ENCODE measurements at places on chromosomes 2 and 18.

- no peak for DNase-seq
These were observed 10.6 kb downstream of the DAW1 start for GRCh38 chr2:227881866-227882517.

DNA sequence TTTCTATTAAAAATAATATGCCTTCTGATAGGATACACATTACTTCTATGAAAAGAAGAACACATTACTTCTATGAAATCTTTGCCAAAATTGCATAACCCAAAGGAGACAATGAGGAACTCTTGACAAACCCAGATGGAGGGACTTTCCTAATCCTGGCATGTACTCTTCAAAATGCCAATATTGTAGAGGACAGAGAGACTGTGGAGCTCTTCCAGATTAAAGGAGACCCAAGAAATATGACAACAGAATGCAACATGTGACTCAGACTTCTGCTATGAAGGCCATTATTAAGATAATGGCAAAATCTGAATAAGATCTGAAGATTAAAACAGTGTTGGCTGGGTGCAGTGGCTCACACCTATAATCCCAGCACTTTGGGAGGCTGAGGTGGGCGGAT is 22.2 kb downstream of the SOWAHC start:
- DNase-seq: no peak

GRCh38 chr2:121664713-121665112 is 15.5 kb upstream of the CLASP1 start:
- no peak for DNase-seq

DNA sequence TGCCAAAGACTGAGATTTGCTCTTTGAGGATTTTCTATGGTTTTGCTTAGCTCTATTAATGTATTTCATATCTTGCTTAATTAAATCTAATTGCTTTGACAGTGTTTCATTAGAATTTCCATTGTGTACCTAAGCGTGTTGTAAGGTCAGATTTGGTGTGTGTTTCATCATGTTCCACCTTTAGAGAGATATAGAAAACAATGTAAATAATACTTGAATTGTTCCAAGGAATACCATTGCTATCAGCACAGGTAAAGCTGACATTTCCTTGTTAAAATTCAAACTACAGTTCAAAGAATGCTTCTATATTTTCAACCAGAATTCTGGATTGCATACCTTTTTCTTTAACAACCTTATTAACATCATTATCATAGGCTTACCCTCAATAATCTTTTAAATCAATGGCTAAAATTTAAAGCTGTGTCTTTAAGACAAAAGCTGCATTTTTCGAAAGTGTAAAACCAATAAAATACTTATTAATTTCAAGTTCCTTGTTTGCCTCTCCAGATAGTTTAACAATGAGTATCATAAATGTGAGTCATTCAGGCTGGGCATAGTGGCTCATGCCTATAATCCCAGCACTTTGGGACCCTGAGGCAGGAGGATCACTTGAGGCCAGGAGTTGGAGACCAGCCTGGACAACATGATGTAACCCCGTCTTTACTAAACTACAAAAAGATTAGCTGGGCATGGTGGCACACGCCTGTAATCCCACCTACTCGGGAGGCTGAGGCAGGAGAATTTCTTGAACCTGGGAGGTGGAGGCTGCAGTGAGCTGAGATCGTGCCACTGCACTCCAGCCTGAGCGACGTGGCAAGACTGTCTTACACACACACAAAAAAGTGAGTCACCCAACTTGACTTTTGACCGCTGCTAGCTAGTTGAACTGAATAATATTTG is 188.0 kb upstream of the PKDCC start:
- no peak for DNase-seq

- no peak for DNase-seq
These were observed 143.6 kb upstream of the EPHA4 start for GRCh38 chr2:221715523-221716247.

DNA sequence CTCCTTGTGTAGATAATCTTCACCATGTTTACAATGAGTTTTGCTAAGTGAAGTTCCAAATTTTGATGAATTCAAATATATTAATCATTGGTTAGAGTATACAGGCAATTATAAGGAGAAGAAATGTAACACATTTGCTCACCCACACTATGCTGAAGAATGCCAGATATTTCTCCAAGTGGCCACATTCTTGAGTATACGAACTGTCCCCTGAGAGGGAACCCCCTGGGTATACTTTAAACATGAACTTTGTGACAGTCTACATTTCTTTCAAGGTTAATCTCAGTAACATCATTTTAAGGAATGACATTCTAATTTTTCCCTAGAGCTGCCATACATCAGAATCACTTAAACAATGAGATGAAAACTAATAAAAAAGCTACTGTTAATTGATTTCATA is 39.8 kb upstream of the CDKL4 start:
- DNase-seq: no peak

DNA sequence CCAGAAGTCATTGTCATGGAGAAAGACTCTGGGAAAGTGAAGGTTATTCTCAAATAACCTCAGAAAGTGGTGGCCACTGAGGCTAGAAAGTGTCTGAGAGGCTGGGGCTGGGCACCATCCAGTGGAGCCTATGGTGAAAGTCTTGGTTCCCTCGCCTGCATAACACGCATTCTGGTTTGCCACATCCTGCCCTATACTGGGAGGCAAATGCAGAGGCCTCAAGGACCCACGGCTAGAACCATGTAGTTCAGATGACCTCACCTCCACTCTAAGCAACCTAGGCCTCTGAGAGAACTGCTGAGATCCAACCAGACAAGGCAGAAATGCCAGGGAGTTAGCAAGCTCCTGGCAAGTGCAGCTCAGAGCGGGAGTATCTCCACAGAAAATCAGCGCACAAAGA is 5.1 kb downstream of the ITGB6 start:
- no peak for DNase-seq

DNA sequence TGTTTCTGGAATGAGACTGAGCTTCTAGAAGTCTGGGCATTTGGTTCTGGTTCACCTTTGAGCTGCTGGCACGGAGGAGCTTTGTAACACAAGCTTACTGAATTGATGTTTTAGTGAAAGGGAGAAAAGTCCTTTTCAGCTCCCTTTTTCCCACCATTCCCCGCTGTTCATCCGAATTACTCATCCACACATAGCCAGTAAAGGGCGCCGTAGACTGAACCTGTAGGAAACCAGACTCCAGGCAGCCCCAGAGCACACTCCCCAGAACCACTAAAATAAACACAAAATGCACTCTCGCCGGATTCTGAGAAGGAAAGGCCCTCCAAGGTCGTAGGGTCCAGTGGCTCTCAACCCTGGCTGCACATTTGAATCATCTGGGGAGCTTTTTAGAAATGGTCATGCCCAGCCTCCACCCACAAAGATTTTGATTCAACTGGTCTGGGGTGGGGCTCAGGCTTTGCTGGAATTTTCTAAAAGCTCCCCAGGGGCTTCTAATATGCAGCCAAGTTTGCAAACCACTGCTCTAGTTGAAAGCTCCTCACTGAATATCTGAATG is 29.6 kb downstream of the TCF7L1 start:
- DNase-seq: no peak

DNA sequence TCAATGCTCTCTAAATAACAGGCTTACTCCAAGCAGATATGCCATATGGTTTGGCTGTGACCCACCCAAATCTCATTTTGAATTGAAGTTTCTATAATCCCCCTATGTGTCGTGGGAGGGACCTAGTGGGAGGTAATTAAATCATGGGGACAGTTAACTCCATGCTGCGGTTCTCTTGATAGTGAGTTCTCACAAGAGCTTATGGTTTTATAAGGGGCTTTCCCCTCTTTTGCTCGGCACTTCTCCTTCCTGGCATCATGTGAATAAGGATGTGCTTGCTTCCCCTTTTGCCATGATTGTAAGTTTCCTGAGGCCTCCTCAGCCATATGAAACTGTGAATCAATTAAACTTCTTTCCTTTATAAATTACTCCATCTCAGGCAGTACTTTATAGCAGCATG is 302.7 kb upstream of the ZC3H15 start:
- no peak for DNase-seq

GRCh38 chr2:35415282-35415681 is 940.3 kb upstream of the CRIM1 start:
- no peak for DNase-seq

DNA sequence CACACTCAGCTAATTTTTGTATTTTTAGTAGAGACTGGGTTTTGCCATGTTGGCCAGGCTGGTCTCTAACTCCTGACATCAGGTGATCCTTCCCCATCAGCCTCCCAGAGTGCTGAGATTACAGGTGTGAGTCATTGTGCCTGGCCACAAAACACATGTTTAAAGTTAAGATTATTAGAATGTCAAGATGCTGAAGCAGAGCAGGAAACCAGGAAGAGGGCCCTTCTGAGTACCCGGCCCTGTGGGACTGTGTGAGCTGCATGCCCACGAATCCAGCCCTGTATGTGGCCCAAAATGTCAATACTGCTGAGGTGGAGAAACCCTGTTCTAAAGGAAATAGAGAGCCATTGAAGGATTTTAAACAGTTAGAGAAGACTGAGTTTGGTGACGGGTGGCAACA is 31.0 kb upstream of the REV1 start:
- no peak for DNase-seq

- DNase-seq: no peak
These were observed 67.3 kb downstream of the CLHC1 start for GRCh38 chr2:55164534-55165480.

DNA sequence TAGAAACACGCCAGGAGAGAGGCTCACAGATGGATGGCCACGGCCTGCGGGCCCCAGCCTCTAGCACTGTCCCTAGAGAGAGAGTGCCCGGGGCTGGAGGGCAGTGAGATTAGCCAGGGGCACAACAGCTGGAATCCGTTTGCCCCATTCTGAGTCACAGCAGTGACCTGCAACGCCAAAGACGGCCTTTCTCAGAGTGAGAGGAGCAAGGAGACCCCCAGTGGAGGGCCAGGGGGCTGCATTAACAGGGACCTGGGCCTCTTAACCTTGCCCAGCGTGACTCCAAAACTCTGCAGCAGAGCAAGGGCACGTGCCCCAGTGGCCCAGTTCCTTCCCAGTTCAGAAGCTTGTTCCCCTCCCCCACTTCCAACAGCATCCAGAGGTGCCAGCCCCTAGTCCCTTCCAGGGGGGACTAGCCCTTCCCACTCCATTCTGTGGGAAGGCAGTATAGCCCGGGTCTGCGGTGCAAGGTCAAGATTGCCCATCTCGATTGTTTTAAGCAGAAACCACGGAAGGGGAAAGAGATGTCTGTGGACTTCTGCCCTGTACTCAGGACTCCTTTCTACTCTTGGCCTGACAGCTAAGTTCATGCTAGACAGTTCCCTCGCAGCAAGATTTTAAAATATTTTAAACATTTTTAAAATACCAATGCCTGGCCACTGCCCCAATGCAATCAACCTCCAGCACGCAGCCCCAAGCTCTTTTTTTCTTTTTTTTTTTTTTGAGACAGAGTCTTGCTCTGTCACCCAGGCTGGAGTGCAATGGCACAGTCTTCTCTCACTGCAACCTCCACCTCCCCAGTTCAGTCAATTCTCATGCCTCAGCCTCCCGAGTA is 50.9 kb upstream of the BIN1 start:
- no peak for DNase-seq

- DNase-seq: no peak
These were observed 109.4 kb downstream of the PARD3B start for GRCh38 chr2:204654669-204655068.

GRCh38 chr2:162506706-162507105 is 162.8 kb downstream of the GCA start:
- DNase-seq: no peak

GRCh38 chr2:132253496-132254305 is 91.9 kb upstream of the ANKRD30BL start:
- DNase-seq: no peak

- no peak for DNase-seq
These were observed 6.2 kb downstream of the NAB1 start for GRCh38 chr2:190655113-190655512.

DNA sequence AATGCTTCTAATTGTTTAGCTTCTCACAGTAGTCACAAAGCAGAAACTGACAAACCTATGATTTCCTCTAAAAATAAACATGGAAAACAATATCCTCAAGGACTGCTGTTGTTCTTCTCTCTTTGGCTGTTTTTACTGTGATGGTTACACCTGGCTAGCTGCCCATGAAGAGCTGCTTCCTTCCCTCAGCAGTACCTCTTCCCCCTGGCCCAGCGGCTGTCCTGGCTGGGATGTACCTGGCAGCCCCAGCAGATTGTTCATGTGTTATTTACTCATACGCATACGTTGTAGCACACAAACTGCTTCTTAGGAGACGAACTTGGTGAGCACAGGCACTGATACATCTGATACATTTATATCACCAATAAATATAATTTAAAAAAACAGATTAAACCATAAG is 27.4 kb downstream of the NEMP2 start:
- no peak for DNase-seq

- DNase-seq: no peak
These were observed 4.4 kb downstream of the LPIN2 start for GRCh38 chr18:3008541-3008940.

GRCh38 chr2:188046437-188046836 is 245.2 kb upstream of the GULP1 start:
- no peak for DNase-seq

DNA sequence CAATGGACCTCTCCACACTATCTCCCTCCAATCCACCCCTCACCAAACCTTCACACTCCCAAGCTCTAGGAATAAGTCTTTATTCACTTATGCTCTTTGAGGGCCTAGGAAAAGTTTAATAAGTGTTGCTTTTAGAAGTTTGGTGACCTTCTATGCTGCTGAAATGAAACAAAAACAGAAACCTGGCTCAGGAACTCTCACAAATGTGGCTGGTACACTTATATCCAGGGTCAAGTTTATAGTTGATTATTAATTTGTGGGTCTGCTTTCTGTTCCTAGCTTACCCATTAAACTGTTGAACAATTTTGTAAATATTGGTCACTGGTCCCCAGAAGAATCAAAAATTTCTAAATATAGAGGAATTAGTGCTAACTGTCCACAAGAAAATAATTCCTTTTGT is 14.2 kb upstream of the ANKRD44 start:
- DNase-seq: no peak

GRCh38 chr18:32049393-32050171 is 31.0 kb downstream of the RNF125 start:
- no peak for DNase-seq

- DNase-seq: no peak
These were observed 118.0 kb upstream of the TMEM200C start for GRCh38 chr18:6013171-6013810.

- no peak for DNase-seq
These were observed 241.3 kb downstream of the RBM43 start for GRCh38 chr2:151020411-151020810.

DNA sequence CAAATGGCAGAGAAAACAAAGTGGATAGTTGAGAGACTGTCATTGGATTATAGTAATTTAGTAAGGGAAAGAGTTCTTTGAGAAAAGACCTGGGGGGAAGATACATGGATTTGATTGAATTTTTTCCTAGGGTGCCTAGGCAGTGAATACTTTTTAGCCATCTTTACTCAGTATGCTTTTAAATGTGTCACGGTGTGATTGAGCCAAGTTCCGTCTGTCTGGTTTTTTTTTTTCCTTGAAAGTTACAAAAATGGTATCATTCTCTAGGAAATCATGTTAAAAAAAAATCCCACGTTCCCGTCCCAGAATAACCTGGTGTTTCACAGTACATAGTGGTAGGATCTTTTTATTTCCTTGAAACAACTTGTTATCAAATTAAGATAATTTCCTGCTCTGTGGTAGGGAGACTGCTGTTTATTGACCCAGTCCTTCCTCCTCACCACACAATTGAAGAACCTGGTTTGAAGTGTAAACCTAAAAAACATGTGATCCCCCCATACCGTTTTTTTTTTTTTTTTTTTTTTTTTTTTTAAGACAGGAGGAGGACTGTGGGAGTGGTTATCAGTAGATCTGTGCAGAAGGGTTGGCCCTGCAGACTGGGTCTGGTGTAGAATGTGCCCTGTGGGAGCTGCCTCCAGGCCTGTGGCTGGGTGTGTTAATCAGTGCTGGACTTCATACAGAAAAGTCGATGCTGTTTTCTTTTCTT is 55.1 kb downstream of the DGKD start:
- DNase-seq: no peak
